ENCODE measurements at places on chromosomes 16 and 17.
A peak's percentile ranks its signal among the peaks of the same experiment; 100 is the strongest.

GRCh38 chr17:41932816-41933389 lies 2.5 kb downstream of the ODAD4 start:
- DNase-seq: no peak

DNA sequence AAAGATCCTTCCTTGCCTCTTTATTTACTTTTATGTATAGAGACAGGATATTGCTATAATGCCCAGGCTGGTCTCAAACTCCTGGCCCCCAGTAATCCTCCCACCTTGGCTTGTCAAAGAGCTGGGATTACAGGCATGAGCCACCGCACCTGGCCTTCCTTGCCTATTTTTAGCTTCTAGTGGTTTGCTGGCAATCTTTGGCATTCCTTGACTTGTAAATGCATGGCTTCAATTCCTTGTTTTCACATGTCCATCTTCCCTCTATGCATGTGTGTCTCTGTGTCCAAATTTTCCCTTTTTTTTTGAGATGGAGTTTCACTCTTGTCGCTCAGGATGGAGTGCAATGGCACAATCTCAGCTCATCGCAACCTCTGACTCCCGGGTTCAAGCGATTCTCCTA lies 22.5 kb downstream of the HEXIM2 start:
- DNase-seq: no peak

GRCh38 chr17:42681976-42682721 lies at the start of gene CNTNAP1:
CNTNAP1 (plus strand) TSS chr17:42682531; CDS start chr17:42682830, 299 bp downstream.
- DNase-seq: peak; percentile 40

GRCh38 chr16:57186872-57187854 lies 1.0 kb downstream of the RSPRY1 start:
- peak; percentile 34 for DNase-seq

DNA sequence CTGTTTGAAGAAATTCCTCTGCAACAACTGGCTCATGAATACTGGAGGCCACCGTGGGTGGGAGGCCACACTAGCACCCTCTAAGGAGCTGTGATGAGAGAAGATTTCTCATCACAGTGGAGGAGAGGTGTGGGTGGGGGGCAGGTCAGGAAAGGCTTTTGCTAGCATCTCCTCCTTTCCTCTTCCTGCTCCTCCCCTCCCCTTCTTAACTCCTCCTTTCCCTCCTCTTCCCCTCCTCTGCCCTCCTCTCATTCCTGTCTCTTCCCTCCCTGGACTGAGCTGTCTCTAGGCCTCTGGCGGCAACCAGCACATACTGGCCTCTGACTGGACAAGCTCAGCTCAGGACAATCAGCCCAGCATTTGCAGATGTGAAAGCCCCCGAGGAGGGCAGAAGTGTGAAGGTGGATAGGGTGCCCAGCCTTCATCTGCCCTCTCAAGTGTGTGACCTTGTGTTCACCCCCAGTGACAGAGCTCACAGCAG lies 19.0 kb upstream of the LHX1 start:
- DNase-seq: no peak

DNA sequence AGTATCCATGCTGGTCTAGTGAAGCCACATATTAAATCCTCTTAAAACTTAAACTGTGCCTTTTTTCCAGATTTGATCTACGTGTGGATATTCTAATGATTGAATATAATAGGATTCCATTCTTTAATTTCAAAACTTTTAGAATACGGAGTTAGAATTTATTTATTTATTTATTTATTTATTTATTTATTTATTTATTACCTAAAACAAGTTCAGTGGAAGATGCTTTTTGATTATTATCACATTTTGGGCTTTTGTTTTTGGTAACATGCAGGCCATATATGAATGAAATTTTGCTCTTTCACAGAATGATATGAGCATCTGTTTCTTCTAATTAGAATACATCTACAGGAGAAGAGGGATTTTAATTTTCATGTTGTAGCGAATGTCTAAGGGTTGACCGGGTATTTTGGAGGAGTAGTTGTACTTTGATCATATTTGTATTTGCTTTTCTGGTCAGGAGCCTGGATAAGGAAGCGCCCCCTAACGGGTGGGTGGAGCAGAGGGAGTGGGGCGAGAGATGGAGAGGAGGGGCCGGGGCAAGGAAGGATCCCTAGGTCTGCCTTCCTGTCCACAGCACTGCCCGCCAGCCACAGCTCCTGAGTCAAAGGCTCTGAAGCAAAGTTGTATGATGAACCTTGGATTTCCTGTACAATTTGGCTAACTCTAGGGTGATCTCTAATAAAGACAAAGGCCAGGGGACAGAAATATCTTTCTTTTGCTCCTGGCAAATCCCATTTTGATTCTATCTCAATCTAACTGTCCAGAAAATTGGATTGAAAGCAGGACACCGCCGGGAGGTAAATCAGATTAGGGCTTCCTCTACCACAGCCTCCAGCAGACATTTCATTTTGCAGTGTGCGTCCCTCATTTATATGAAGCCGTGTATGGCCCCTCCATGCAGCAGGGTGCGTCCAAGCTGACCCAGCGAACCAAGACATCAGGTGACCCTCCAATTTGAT lies 149.1 kb downstream of the PRKCA start:
- DNase-seq: peak; percentile 66

GRCh38 chr17:82743344-82744219 lies 8.2 kb downstream of the FN3K start:
- no peak for DNase-seq

- no peak for DNase-seq
Measured at GRCh38 chr16:71402007-71402406, 39.8 kb downstream of the TLE7 start.

- no peak for DNase-seq
Measured at GRCh38 chr17:39794249-39794970, 56.7 kb downstream of the GRB7 start.

DNA sequence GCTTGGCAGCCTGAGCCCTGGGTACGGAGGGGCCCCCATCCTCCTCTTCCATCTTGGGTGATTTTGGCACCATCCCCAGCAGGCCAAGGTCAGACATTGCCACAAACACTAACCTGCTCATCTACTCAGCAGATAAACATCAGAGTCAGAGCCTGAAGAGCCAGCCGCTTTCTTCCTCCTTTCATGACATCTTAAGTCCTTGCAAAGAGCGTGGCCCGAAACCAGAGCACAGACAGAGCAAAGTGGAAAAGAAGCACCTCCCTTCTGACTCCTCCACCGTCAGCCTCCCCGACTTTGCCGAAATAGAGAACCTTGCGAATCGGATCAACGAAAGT lies 60.4 kb upstream of the RPH3AL start:
- no peak for DNase-seq

GRCh38 chr17:16294560-16294959 lies 58.7 kb downstream of the CENPV start:
- DNase-seq: no peak

- DNase-seq: no peak
Measured at GRCh38 chr16:55941552-55941951, 66.4 kb upstream of the CES5A start.

DNA sequence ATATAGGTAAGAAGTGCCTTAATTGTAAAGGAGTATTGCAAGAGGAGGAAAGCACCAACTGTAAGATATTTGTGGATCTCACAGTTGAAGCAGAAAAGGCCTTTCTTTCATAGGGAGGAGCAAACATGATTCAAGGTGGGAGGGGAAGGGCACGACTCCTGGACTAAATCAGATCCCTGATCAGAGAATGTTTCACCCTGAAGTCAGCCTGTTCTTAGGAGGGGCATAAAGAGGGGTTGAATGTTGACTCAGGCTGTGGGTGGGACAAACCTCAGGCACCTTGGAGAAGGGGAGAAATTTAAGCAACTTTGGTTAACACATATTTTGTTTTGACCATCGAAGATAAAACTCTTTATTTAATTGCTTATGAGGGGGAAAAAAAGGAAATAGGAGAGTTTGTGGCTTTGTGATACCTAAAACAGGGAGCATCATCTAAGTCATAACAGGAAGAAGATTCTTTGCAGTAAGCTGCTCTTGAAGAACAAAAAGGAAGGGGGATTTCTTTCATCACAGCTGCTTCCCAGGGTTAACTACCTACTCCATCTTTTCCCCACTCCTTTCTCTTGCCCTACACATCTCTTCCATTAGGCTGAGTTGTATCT lies 158.6 kb upstream of the ZNF267 start:
- DNase-seq: no peak

DNA sequence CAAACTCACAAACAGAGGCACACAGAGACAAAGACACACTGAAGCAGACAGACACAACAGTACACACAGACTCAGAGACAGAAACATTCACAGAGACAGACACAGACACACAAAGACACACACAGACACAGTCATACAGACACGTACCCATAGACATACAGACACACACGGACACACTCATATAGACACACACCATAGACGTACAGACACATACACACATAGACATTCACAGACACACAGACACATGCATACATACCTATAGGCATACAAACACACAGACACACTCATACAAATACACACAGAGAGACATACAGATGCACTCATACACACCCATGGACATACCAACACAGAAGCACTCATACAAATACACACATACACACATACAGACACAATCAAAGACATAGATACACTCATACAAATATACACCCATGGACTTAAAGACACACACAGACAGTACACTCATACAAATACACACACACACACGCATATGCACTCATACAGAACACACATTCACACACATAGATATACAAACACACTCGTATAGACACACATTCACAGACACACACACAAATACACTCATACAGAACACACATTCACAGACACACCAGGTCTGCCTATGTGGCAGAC lies 19.9 kb upstream of the MRTFB start:
- no peak for DNase-seq

GRCh38 chr16:24635900-24636610 lies 93.4 kb upstream of the TNRC6A start:
- peak; percentile 71 for DNase-seq

DNA sequence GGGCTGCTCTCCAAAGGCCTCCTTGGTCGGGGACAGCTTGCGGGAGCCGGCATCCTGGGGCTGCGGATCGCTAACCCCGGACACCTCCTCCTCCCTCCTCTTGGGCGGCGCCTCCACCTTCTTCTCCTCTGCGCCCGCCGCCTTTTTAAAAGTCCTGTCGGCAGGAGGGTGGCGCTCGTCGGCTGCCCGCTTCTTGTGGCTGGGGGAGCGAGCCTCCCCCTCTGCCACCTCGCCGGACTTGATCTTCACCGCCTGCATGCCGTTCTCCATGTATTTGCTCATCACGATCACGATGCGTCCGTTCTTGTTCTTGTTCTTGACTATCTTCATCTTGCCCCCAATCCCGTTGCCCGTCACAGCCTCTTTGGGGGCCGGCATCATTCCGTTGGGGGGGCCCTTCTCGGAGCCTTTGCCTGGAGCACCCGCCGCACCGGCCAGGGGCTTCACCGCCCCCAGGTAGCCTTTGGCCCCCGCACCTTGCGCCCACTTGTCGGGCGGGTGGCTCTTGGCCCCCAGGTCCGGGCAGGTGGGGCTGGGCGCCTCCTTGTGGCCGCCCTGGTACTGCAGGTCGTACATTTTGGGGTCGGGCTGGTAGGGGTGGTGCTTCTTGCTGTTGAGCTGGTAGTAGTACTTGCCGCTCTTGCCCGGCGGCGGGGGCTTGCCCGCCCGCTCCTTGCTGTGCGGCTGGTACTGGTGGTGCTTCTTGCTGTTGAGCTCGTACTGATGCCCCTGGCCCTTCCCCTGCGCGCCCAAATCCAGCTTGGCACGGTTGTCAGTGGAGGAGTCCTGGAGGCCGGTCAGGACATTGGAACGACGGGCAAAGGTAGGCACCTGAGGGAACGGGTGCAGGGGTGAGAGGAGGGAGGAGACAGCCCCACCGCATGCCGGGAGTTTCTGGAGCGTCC lies 4.4 kb downstream of the CBX4 start:
- peak; percentile 28 for DNase-seq

DNA sequence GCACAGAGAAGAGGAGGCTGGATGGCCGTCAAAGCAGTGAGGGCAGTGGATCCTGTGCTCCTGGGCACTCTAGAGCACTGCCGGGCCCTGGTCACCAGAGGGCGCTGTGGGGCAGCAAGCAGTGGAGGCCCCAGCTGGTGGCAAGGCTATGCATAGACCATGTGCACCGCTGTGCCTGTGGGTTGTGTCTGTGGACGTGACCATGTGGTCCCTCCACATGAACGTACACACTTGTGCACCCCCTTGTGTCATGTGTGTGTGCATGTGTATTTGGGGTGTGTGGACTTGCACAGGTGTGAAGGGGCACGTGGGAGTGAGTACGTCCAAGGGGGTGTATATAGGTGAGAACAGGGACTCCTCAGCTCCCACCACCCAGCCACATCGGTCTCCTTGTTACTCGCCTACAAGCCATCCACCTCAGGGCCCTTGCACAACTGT lies 4.4 kb upstream of the MAP2K3 start:
- peak; percentile 92 for DNase-seq

DNA sequence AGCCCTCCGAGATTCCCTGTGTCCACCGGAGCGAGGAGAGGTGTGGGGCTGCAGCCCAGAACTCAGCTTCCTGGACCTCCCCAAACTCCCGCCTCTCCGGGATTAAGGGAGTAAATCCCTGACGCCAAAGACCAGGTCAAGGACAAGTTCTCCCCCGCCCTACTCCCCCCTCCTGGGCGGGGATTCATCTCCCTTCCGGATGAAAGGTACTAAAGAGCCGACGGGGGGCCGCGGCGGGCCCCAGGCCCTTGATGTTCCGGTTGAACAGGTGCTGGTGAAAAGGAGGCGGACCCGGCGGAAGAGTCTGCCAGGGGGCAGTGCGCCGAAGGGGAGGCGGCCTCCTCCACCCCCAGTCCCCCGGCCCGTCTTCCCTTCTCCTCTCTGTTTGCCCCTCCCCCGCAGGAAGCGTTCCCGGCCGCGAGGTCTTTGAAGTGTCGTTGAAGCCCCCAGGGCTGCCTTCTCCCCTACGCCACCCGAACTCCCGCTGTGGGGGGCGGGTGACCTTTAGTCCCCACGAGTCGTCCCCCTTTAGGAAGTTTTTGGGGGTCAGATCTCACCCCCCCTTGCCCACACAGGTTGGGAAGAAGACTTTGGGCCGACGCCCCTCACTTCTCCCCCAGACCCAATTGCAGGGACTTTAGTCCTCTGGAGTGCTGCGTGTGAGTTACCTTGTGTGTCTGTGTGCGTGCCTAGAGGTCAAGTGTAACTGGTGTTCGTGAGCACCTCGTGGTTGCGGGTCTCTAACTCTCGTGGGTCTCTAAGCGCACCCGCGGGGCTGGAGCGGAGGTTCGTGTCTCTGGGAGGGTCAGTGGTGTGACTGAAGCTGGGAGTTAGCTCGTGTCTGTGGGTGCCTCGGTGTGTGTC lies 1.1 kb upstream of the MLLT6 start:
- peak; percentile 94 for DNase-seq

- DNase-seq: peak; percentile 5
Measured at GRCh38 chr17:79618383-79619067, 7.7 kb upstream of the RBFOX3 start.

- no peak for DNase-seq
Measured at GRCh38 chr17:79280866-79281572, 206.4 kb downstream of the ENGASE start.

Measured in body of pancreas (tissue), 4 donors.